ENCODE measurements at places on chromosomes 7 and 10.

GRCh38 chr10:14578060-14578952 is 196.4 kb downstream of the FAM107B start:
- H3K4me1 ChIP-seq: peaks cover 13% of the 10 kb centered on the region
- H3K27ac ChIP-seq: no peak overlapping the region
- H3K27me3 ChIP-seq: no peaks in the 10 kb centered on the region
- H3K36me3 ChIP-seq: no peaks in the 10 kb centered on the region
- DNase-seq: no peak
- peak overlapping the region; percentile 29 for H3K4me3 ChIP-seq

DNA sequence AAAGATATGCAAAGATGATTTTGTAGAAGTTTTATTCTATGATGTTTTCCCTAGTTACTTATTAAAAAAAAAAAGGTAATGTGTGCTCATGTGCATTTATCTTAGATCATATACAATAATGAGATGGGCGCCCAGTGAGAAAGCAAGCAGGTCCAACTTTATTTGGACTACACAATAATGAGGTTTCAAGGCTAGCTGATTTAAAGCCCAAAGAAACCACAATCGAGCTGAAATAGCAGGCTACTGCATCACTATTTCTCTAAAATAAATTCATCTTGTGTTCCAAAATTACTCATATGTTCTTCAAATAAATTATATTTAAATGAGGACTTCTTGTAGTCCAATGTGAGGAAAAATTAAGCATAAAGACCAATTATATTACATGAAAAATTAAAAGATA is 110.1 kb downstream of the JMJD1C start:
- DNase-seq: no peak
- no peak overlapping the region for H3K27ac ChIP-seq
- H3K4me1 ChIP-seq: no peaks in the 10 kb centered on the region
- H3K27me3 ChIP-seq: no peaks in the 10 kb centered on the region

GRCh38 chr7:66211429-66211828 is 6.3 kb downstream of the TPST1 start:
- no peaks in the 10 kb centered on the region for H3K36me3 ChIP-seq
- H3K27ac ChIP-seq: no peak overlapping the region
- no peak for DNase-seq
- H3K27me3 ChIP-seq: no peaks in the 10 kb centered on the region
- peaks cover 17% of the 10 kb centered on the region for H3K4me1 ChIP-seq

DNA sequence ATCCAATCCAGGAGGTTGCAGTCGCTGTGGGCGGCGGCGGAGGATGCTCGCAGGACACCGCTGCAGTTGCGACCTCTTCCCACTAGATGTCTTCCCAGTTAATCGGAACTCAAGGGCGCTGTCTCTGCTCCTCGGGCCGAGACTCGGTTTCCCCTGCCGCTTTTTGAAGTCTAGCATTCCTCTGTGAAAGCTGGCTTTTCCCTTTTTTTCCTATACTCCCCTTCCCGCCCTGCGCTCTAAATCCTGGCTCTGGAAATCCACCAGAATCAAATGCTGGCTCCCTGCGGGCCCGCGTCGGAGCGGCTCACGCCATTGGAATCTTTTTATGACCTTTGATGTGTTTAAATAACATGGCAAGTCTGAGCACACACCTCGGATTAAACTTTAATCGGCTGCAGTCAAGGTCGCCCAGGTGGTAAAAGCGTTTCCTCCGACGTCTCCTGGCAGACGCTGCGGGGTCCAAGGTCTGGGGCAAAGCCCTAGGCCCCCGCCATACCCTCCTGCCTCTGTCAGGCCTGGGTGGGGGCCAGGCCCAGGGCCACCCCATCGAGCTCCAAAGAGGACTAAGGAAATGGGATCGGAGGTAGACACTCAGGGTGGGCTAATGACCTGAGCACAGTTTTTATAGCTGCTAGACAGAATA is 10.7 kb upstream of the HOXA13 start:
- no peak overlapping the region for H3K4me3 ChIP-seq
- H3K27ac ChIP-seq: no peak overlapping the region
- no peak for DNase-seq
- H3K27me3 ChIP-seq: peaks cover 100% of the 10 kb centered on the region
- H3K4me1 ChIP-seq: peaks cover 12% of the 10 kb centered on the region

DNA sequence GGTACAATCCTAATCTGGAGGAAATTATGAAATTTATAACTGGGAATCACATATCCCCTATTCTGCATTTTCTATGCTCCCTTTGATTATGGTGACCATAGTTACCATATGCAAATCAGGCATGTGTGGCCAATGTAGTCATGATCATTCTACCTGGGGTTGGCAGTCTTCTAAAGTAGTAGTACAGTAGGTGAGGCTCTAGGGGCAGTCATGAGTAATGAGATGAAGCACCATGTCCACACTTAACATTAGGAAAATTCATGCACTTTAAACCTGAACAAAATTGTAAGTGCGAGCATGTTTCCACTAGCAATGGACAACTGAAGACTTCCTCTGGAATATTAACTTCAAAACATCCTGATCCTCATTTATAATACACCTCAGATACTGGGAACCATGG is 545.9 kb downstream of the SUGCT start:
- no peaks in the 10 kb centered on the region for H3K36me3 ChIP-seq
- DNase-seq: peak; percentile 19
- H3K27me3 ChIP-seq: no peaks in the 10 kb centered on the region
- H3K4me3 ChIP-seq: no peak overlapping the region
- H3K27ac ChIP-seq: no peak overlapping the region

GRCh38 chr10:97314671-97315070 is 4.4 kb upstream of the FRAT1 start:
- H3K4me3 ChIP-seq: no peak overlapping the region
- no peaks in the 10 kb centered on the region for H3K27me3 ChIP-seq
- no peaks in the 10 kb centered on the region for H3K36me3 ChIP-seq
- peaks cover 6% of the 10 kb centered on the region for H3K4me1 ChIP-seq

GRCh38 chr10:124011464-124011863 is 81.9 kb downstream of the CHST15 start:
- H3K36me3 ChIP-seq: no peaks in the 10 kb centered on the region
- H3K4me1 ChIP-seq: no peaks in the 10 kb centered on the region
- H3K27ac ChIP-seq: no peak overlapping the region
- no peak for DNase-seq
- H3K27me3 ChIP-seq: no peaks in the 10 kb centered on the region
